Lower lobe of right lung (tissue), 2 donors: ENCODE measurements at places on chromosomes 12 and 14.

GRCh38 chr14:58815161-58815701, 177.5 kb downstream of the DACT1 start:
- no peak for DNase-seq

- no peak for DNase-seq
Measured at GRCh38 chr14:59601056-59601455, 24.4 kb upstream of the CCDC175 start.

DNA sequence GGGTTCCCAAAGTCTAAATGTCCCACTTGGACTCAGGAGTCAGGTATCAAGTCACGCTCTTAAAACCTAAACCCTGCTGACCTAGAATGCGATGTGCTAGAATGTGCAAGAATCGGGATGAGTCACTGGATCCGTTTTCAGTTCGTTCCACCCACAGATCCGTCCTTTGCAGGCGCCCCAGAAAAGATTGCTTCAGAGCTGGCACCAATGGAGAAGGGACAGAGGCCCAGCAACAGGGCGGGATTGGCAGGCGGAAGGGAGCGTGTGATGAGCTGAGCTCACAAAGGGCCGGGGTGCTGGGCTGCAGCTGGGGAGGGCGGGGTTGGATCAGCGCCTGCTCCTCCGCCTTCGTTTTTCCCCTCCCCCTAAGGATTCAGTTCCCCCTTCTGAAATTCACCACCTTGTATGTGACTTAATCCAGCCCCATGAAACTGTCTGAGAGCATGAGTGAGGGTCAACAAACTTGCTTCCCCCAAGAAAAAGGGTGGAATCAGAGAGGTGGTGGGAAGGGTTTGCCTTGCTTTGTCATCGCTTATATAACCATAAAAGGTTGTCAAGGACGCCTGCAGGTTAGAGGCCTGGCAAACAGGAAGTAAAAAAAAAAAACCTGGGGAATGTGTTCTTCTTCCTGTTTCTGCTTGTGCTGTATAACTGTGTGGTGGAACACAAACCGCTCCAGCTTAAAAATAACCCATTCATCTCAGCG, 2.8 kb upstream of the UBC start:
- peak; percentile 98 for DNase-seq

- no peak for DNase-seq
Measured at GRCh38 chr14:101325319-101325718, 236.0 kb upstream of the DIO3 start.

DNA sequence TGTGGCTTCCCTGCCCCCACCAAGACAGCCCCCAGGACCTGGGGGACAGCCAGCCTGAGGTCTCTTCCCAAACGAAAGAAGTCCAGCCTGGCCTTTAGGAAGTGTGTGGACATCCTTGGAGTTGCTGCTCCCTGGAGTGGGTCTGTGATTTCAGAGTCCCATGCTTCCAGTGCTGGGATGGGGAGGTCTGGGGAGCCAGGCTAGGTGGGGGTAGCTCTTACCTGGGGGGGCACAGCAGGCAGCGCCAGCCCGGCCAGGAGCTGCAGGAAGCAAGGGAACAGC, 509 bp downstream of the PGF start:
- DNase-seq, result no peak

DNA sequence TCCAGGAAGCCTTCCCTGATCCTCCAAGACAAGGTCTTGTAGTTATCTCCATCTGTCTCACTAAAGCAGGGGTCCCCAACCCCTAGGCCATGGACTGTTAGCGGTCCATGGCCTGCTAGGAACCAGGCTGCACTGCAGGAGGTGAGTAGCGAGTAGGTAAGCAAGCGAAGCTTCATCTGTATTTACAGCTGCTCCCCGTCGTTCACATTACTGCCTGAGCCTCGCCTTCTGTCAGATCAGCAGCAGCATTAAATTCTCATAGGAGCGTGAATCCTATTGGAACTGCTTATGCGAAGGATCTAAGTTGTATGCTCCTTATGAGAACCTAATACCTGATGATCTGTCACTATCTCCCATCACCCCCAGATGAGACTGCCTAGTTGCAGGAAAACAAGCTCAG, 12.4 kb upstream of the NFYB start:
- DNase-seq, result no peak
